ENCODE measurements at places on chromosomes 3 and 15. TPM values are rescaled to one million over a fixed set of nuclear protein-coding genes. Genes with fewer than 3 reads are reported as not detected.

SLC49A4 gene
- 1.6 TPM for total RNA-seq

ZBBX gene
- not detected for total RNA-seq

GRCh38 chr3:71512000-71512399 lies 71.5 kb downstream of the FOXP1 start:
- no peak overlapping the region for H3K4me3 ChIP-seq
- peak overlapping the region; percentile 55 for H3K27ac ChIP-seq
- H3K36me3 ChIP-seq, result peaks cover 4% of the 10 kb centered on the region
- H3K27me3 ChIP-seq, result no peaks in the 10 kb centered on the region
- DNase-seq, result peak; percentile 52

TMEM45A gene
- total RNA-seq, result 1.8 TPM

SI gene
- not detected for total RNA-seq

SLC22A14 gene
- not detected for total RNA-seq

ANKRD63 gene
- total RNA-seq, result not detected

- H3K4me1 ChIP-seq, result peaks cover 7% of the 10 kb centered on the region
- H3K27ac ChIP-seq, result no peak overlapping the region
- no peaks in the 10 kb centered on the region for H3K27me3 ChIP-seq
Observed at GRCh38 chr3:156151824-156152428, 31.5 kb downstream of the KCNAB1 start.

DNA sequence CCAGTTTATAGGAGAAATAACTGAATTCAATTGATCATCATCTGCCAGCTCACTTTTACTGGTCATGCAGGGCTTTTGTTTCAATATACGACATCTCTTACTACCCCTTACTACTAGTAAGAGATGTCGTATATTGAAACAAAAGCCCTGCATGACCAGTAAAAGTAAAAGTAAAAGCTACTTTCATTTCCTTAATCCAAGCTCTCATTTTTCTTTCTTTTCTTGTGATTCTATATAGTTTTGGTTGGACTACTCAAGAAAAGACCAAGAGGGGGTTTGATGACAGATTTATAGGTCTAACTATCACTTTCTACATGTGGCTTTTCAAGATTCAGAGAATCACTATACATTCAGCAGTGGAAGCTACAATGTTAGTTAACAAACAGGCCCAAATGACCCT lies 1237.3 kb downstream of the ROBO2 start:
- no peaks in the 10 kb centered on the region for H3K4me1 ChIP-seq
- no peak overlapping the region for H3K27ac ChIP-seq
- H3K27me3 ChIP-seq, result no peaks in the 10 kb centered on the region
- H3K36me3 ChIP-seq, result no peaks in the 10 kb centered on the region
- no peak overlapping the region for H3K4me3 ChIP-seq

- H3K27ac ChIP-seq, result no peak overlapping the region
- peaks cover 10% of the 10 kb centered on the region for H3K4me1 ChIP-seq
- H3K27me3 ChIP-seq, result peaks cover 40% of the 10 kb centered on the region
- H3K4me3 ChIP-seq, result peak overlapping the region; percentile 68
- H3K36me3 ChIP-seq, result no peaks in the 10 kb centered on the region
- no peak for DNase-seq
Observed at GRCh38 chr15:74995779-74996765, 709 bp downstream of the SCAMP5 start.

DNA sequence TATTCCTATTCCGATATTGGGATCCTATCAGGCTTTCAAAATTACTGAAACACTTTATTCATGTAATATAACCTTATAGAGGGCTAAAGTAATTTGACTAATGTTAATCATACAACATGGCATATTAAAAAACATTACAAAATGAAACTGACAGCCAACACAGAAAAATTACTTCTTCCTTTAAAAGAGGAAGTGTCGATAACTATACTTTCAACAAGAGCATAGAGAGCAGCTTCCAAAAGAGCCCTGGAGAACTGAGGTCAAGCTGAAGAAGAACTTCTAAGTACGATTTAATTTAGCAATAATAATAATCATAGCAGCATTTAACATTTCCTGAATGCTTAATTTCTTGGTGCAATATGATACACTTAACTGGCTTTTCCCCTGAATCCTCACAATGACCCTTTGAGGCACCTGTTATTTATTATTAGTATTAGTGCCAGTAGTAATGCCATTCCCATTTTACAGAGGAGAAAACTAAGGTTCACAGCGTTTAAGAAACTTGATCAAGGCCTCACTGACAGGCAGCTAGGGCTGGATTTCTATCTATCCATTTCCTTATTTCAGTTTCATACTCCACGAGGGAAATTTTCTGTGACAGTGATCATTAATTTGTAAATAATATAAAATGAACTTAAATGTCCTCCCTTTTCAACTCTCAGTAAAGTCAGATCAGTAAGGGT lies 181.6 kb downstream of the CFAP20DC start:
- H3K27me3 ChIP-seq, result peaks cover 4% of the 10 kb centered on the region
- no peak for DNase-seq
- H3K4me1 ChIP-seq, result no peaks in the 10 kb centered on the region
- H3K4me3 ChIP-seq, result no peak overlapping the region

DNA sequence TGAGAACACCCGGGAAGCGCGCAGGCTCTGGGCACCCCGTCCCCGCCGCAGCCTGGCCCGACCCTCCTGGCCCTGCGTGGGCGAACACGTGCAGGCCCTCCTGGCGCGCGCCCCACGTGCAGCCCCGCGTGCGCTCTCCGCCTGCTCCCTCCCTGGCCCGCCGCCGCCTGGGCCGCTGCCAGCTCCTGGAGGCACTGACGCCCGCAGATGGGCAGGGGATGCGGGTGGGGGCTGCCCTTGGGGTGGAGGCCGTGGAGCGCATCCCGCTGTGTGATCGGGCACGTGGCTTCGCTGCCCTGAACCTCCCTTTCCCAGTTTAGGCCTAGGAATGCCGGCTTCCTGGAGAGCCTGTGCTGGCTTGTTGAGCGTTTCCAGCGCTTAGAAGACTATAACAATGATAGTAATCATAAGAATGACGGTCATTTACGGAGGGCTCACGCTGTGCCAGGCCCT lies 104.6 kb upstream of the SLC6A6 start:
- no peak overlapping the region for H3K27ac ChIP-seq
- H3K36me3 ChIP-seq, result no peaks in the 10 kb centered on the region
- DNase-seq, result no peak
- H3K4me1 ChIP-seq, result no peaks in the 10 kb centered on the region
- H3K4me3 ChIP-seq, result no peak overlapping the region

- H3K36me3 ChIP-seq, result no peaks in the 10 kb centered on the region
- DNase-seq, result no peak
- no peak overlapping the region for H3K4me3 ChIP-seq
Observed at GRCh38 chr3:119177321-119177720, 3.9 kb downstream of the UPK1B start.

GRCh38 chr3:140270329-140270728 lies 335.3 kb downstream of the CLSTN2 start:
- H3K27ac ChIP-seq, result no peak overlapping the region
- H3K4me3 ChIP-seq, result no peak overlapping the region
- DNase-seq, result no peak
- peaks cover 3% of the 10 kb centered on the region for H3K27me3 ChIP-seq

GRCh38 chr3:148162132-148162531 lies 535.6 kb upstream of the AGTR1 start:
- H3K36me3 ChIP-seq, result no peaks in the 10 kb centered on the region
- H3K4me1 ChIP-seq, result no peaks in the 10 kb centered on the region
- no peak for DNase-seq
- no peak overlapping the region for H3K4me3 ChIP-seq
- H3K27me3 ChIP-seq, result no peaks in the 10 kb centered on the region
- no peak overlapping the region for H3K27ac ChIP-seq

AKAP13 gene
- total RNA-seq, result 79.1 TPM

DNA sequence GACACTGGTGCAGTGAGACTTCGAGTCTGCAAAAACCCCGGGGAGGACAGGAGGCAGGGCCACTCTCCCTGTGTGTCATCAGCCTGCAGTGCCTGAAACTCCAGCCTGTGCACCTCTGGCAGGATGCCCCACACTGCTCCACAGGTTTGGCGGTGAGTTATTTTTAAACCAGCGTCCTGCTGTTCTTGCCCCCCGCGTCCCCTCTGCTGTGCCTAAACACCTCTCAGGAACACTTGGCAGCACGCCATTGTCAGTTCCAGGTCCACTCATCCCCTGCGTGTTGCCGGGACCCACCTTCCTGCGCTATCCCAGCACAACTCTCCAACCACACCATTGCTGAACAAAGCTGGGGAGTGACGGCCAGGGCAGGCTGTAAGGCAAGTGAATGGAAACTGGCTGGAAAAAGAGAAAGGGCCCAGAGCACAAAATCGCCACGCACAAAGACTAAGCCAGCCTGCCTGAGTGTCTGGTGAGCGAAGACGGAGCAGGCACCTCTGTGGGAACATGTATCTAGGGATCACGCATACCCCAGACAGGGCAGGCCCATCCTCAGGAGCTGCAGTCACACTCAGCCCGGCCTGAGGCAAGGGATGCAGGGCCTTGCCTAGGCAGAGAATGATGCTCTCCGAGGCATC lies 3.1 kb upstream of the PLA2G4F start:
- no peak for DNase-seq
- no peaks in the 10 kb centered on the region for H3K27me3 ChIP-seq
- H3K36me3 ChIP-seq, result peaks cover 20% of the 10 kb centered on the region
- H3K4me1 ChIP-seq, result peaks cover 2% of the 10 kb centered on the region
- no peak overlapping the region for H3K27ac ChIP-seq

GRCh38 chr15:69071260-69071659 lies 56.8 kb downstream of the NOX5 start:
- H3K36me3 ChIP-seq, result no peaks in the 10 kb centered on the region
- H3K27me3 ChIP-seq, result peaks cover 41% of the 10 kb centered on the region
- no peak for DNase-seq

DNA sequence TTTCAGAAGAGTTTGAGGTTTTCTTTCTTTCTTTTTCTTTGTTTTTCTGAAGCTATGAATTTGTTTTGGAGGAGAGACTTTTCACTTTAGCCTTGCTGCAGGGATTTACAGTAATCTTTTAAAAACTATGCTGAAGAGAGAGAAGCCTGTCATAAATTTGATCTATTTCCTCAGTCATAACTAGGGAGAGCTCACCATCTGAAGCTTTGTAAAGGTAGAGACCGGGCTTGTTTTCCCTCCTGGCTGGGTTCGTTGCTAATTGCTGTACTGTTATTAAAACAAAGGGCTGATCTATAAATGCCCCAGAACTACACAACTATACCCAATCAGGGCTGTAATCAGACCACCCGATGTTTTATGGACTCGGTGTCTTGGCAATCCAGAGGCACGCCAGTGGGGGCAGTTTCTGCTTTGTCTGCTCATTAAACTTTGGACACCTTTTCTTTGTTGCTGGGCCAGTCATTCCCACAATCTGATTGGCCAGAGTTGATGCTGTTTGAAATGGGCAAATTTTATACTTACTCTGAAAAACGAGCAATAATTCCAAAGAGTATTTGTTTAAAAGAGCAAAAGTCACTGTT lies 164.3 kb downstream of the CACNA1D start:
- H3K36me3 ChIP-seq, result peaks cover 2% of the 10 kb centered on the region
- no peaks in the 10 kb centered on the region for H3K4me1 ChIP-seq
- peaks cover 24% of the 10 kb centered on the region for H3K27me3 ChIP-seq
- no peak for DNase-seq
- H3K4me3 ChIP-seq, result no peak overlapping the region

DNA sequence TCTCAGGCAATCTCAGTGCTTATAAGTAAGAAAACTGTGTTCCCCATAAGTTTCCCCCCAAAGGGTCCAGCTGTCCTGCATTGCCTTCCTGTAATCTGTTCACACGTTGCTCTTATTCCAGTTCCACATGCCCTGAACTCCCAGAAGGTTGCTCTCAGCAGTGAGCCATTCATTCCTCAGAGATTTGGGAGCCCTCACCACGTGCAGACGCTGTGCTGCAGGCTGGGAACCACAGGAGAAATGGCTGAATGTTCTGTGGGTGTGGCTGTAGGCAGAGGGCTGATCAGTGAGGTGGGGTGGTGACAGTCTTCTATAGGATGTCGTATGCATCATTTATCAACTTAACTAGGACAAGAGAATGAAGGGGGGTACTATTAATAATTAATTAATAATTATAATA lies 3.3 kb upstream of the THSD4 start:
- H3K27ac ChIP-seq, result no peak overlapping the region
- DNase-seq, result no peak
- H3K27me3 ChIP-seq, result peaks cover 30% of the 10 kb centered on the region
- peaks cover 8% of the 10 kb centered on the region for H3K4me1 ChIP-seq

CPNE9 gene
- not detected for total RNA-seq

GOLGA6B gene
- total RNA-seq, result not detected

- H3K36me3 ChIP-seq, result no peaks in the 10 kb centered on the region
- H3K27ac ChIP-seq, result no peak overlapping the region
Observed at GRCh38 chr15:42385206-42385979, 26.1 kb downstream of the CAPN3 start.

- no peak overlapping the region for H3K4me3 ChIP-seq
- H3K36me3 ChIP-seq, result no peaks in the 10 kb centered on the region
- H3K4me1 ChIP-seq, result no peaks in the 10 kb centered on the region
- DNase-seq, result no peak
- H3K27ac ChIP-seq, result no peak overlapping the region
Observed at GRCh38 chr3:111215481-111215880, 143.9 kb downstream of the NECTIN3 start.

DUOXA2 gene
- not detected for total RNA-seq

GRCh38 chr3:56775838-56776555 lies 25.8 kb downstream of the ARHGEF3 start:
- peaks cover 63% of the 10 kb centered on the region for H3K36me3 ChIP-seq
- H3K27me3 ChIP-seq, result no peaks in the 10 kb centered on the region
- peak overlapping the region; percentile 79 for H3K27ac ChIP-seq
- peak overlapping the region; percentile 22 for H3K4me3 ChIP-seq
- H3K4me1 ChIP-seq, result peaks cover 87% of the 10 kb centered on the region

DNA sequence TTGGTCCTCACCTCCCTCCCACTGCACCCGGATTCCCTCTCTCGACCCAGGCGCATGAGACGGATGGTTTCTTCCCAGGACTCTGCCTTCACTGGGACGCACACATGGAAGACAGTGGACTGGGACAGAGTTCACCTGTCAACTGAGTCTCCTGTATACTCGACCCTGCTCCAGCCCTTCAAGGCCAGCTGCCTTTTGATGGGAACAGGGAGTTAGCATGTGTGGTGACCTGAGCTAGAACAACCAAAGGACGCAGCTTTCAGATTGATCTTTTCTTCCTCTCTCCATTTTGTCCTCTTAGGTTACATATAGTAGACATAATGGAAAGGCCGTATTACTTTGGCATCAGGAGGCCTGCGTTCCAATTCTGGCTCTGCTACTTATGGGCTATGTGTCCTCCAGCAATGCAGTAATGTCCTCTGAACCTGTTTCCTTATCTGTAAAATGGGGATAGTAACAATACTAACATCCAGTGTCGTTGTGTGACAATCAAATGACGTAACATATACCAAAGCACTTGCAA lies 94.1 kb downstream of the PEX5L start:
- no peak for DNase-seq
- no peak overlapping the region for H3K4me3 ChIP-seq
- peaks cover 18% of the 10 kb centered on the region for H3K27me3 ChIP-seq
- no peak overlapping the region for H3K27ac ChIP-seq
- H3K36me3 ChIP-seq, result no peaks in the 10 kb centered on the region

DNA sequence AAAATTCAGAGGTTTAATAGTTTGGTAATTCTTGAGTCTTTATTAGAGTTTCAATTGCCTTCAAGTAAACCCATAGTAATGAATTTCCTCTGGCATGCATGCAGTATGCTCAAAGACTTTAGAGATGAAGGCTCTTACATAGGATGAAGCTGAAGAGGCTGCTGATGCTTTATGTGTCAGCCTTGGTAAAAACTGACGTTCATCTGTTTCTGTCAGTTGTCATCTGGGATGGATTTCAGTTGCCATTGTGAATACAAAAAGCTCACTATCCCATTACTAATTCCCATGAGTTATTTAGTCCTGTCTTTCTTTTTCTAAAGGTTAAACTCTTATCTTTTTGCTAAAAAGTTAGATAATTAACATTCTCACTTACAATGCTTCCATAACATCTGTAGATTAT lies 136.9 kb upstream of the GBE1 start:
- no peaks in the 10 kb centered on the region for H3K27me3 ChIP-seq
- no peaks in the 10 kb centered on the region for H3K36me3 ChIP-seq
- H3K4me3 ChIP-seq, result no peak overlapping the region
- H3K4me1 ChIP-seq, result no peaks in the 10 kb centered on the region
- no peak overlapping the region for H3K27ac ChIP-seq
